ENCODE measurements at places on chromosomes 12 and 14.
A peak's percentile ranks its signal among the peaks of the same experiment; 100 is the strongest.

- no peak for DNase-seq
Measured at GRCh38 chr12:69657376-69658137, 41.5 kb downstream of the BEST3 start.

GRCh38 chr12:57261428-57261865 lies 10.5 kb upstream of the STAC3 start:
- DNase-seq = peak; percentile 71

DNA sequence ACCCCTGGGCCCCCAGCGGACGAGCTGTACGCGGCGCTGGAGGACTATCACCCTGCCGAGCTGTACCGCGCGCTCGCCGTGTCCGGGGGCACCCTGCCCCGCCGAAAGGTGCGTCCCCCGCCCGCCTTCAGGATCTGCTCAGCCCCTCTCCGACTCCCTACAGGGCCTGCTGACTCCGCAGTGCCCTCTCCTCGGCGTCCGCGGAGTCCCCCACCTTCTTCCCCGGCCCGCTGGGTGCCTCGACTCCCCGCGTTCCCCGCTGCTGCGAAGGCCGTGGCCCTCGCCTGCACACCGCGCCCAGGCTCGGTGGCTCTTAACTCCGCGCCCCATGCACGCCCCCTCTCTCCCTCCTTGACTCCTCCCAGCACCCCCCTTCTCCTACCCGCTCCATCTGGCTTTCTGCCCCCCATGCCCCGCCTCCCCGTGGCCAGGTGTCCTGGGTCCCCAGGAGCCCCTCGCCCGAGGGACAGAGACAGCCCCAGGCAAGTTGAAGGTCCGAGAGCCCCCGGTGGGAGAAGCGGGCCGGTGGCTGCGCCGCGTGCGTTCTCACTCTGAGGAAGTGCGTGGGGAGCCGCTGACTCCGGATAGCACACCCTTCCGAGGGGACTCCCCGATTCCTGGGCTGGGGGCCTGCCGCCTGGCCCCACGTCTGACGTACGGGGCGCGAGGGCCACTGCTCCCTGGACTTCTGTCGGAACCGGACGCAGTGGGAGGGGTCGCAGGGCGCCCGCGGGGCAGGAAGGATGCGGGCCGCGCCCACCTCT lies 594 bp downstream of the TAMALIN start:
- no peak for DNase-seq

- DNase-seq = no peak
Measured at GRCh38 chr14:24422261-24422660, 7.2 kb downstream of the CBLN3 start.

GRCh38 chr14:100778526-100778882 lies 47.4 kb upstream of the MEG3 start:
- no peak for DNase-seq

- no peak for DNase-seq
Measured at GRCh38 chr12:45914090-45914489, 76.3 kb downstream of the SCAF11 start.

DNA sequence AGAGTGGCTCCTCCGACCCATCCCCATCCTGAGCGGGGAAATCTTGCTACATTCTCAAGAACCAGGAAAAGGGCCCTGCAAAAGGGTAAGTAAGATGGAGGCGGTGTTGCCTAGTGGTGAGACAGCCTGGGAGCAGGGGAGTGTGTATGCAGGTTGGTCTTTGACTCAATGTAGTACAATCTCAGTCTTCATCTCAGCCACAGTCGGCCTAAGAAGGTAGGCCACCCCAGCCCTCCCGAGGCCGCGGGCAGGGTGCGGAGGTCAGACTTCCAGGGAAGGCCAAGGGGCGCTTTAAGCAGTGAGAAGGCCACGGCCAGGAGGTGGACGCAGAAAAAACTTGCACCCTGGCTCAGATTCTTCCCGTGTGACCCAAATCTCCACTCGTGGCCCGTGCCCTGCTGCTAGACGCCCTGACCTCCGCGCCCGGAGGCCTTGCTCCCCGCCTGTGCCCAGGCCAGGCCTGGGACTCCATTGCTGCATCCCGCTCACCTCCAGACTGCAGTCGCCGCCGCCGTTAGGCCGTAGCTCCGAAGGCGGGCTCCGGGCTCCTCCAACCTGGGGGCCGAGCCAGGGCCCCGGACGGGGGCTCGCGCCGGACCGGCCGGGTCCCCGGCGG lies 435 bp downstream of the FOXM1 start:
- no peak for DNase-seq

DNA sequence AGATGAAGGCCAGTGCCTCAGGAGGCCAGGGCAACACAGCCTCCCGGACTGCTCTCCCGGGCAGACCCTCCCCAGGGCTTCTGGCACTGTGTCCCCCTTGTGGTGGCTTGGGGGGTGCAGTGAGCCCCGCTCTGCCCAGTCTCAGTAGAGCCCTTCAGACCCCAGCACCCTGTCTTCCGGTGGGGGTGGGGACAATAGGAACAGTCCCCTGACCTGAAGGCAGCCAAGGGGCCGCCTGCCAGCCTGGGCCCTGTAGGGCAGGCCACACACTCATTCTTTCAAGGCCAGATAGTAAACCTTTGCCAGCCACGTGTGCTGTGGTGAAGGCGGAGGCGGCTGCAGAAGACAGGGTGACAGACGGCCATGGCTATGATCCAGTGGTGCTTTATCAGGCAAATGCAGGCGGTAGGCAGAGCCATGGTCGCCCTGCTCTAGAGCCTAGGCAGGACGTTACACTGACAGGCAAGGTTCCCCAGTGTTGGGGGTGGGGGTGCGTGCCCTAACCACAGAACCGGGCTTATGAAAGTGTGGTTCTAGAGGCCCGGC lies 15.0 kb downstream of the ZFYVE21 start:
- no peak for DNase-seq

- DNase-seq = no peak
Measured at GRCh38 chr14:70436867-70437266, 15.1 kb upstream of the ADAM21 start.

DNA sequence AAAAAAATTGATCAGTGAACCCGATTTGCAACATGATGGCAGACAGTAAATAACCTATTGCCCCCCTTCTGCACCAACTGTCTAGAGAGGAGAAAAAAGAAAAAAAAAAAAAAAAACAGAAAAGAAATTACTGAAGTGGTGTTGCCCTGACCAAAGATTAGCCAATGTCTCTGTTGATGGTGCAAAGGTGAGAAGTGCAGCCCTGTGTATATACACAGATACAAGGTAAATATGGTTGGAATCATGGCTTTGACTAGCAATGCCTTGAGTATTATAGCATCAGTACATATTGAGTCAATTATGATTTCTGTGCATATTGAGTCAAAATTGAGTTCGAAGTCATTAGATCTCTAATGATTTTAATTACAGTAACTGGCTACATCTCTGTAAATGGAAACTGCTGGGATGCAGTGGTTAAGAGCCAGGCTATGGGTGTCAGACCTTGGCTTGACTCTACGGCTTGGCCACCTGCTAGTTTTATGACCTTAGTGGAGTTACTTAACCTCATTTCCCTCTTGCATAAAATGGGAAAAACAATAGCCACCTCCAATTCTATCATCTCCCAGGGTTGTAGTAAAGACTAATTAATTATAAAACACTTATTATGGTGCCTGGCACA lies 51.0 kb downstream of the EGLN3 start:
- no peak for DNase-seq

- DNase-seq = no peak
Measured at GRCh38 chr14:76126076-76126475, 25.6 kb upstream of the GPATCH2L start.

DNA sequence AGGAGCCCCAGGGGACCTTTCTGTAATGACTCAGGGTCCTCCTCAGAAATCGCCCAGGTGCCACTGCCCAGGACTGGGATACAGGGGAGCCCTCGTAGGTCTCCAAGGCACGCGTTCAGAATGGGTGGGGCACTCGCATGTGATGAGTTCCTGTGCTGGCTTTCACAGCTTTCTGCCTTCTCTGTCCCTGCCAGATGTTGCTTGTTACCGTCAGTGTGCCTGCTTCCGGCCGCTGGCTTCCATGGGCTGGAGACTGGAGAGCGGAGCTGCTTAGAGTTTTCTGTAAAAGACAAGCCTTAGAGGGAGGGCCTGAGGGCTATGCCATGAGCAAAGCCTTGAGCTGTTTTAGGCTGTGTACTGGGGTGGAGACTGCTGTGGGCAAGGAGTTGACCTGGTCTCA lies 75.0 kb upstream of the SLC24A4 start:
- no peak for DNase-seq

DNA sequence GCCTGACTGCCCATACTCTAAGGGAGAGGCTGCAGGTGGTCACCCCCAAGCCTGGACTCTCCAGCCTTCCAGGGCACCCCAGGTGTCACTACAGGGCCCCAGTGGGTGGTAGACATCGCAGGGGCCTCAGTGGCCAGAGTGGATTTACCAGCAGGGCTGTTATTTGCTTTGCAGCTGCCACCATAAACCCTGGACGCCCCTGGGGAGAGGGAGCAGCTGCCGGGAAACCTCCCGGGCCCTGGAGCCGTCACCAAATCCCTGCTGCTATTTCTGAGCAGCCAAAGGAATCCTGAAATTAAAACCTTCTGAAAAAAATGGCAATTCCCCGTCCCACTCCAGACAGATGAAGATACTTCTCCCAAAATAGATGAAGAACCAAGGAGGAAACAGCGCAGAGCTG lies 13.9 kb downstream of the TMEM119 start:
- DNase-seq = no peak

DNA sequence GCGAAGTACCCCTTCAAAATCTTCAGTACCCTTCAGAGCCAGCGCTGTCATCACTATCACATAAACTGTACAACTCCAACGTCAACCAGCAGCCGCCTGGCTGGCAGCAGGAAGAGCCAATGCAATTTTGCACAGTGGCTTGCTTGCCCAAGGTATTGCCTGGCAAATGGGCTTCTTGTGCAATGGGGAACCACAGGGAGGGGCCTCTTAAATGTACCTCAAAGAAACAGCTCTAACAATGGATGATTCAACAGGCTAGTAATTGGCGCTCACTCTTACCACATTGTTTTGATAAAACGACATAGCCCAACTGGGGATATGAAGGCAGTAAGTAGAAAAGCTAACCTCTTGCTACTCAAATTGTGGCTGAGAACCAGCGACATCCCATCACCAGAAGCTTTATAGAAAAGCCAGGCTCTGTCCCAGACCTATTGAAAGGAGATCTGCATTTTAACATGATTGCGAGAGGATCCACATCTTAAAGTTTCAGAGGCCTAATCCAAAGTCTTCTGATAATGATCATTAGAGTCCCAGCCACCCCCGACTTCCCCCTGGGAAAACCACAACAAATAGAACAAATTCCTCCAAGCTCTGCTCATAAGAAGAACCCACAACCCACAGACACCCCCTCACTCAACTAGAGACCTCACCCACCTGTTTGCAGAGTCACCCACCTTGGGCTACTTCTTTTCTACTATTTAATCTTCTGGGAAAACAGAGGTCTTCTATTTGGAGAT lies 125.3 kb upstream of the HIF1A start:
- DNase-seq = no peak

GRCh38 chr14:99815696-99816095 lies 22.5 kb downstream of the EML1 start:
- DNase-seq = no peak

DNA sequence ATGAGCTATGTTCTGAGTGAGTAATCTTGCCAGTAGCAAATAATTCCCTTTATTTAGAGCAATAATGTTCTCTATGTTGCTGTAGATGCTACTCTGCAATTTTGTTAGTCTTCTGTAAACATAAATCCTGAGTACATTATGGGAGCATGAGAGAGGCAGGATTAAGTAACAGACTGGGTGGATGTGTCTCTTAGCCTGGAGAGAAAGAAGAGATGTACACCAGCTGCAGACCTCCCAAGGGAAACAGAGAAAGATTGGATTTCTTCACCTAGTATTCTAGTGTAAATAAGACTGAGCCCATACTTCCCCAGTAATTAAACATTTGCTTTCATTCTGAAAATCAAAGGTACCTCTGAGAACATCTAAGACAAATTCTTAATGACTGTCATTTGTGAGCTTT lies 564.0 kb downstream of the TRHDE start:
- peak; percentile 5 for DNase-seq

All from NCI-H2081 (cell line).